ENCODE measurements at places on chromosomes 7 and 10. TPM values are rescaled to one million over a fixed set of nuclear protein-coding genes. Genes with fewer than 3 reads are reported as not detected.

Gene ELOVL3
- 0.56 TPM for total RNA-seq

Gene CPA2
- total RNA-seq = not detected

Gene MXI1
- total RNA-seq = 16.5 TPM

Gene USP6NL
- 12.7 TPM for total RNA-seq

Gene OR2A1
- total RNA-seq = not detected

Gene SNCG
- 8.9 TPM for total RNA-seq

Gene POU6F2
- not detected for total RNA-seq

Gene GCK
- total RNA-seq = not detected

Gene LRRC61
- total RNA-seq = 11.0 TPM

Gene PTPRZ1
- total RNA-seq = 22.5 TPM

Gene SFRP4
- not detected for total RNA-seq

Gene GJC3
- total RNA-seq = not detected

Gene TMEM196
- not detected for total RNA-seq

Gene GGCT
- total RNA-seq = 76.8 TPM

Gene COX15
- total RNA-seq = 32.4 TPM

Gene OR2A42
- not detected for total RNA-seq

Gene SLC18A3
- not detected for total RNA-seq

Gene FAM221A
- 0.21 TPM for total RNA-seq

Gene PROSER2
- total RNA-seq = 64.8 TPM

Gene RBP4
- total RNA-seq = not detected

Gene CACUL1
- total RNA-seq = 23.9 TPM

Gene VIPR2
- not detected for total RNA-seq

Gene PLXNA4
- not detected for total RNA-seq

Gene SLC16A12
- not detected for total RNA-seq

Gene ADAM12
- total RNA-seq = 0.09 TPM

Gene CAMK1D
- total RNA-seq = 7.1 TPM

Gene ACBD7
- 0.74 TPM for total RNA-seq

Gene PRSS37
- not detected for total RNA-seq

Gene VSTM2A
- total RNA-seq = not detected

Gene HKDC1
- total RNA-seq = 0.49 TPM

Gene KNDC1
- total RNA-seq = not detected

Gene PTEN
- total RNA-seq = 32.6 TPM

Gene HTRA1
- total RNA-seq = 78.0 TPM

Gene TFR2
- 0.71 TPM for total RNA-seq

Gene FASTK
- total RNA-seq = 59.1 TPM
